ENCODE measurements at places on chromosomes 16 and 17.
A peak's percentile ranks its signal among the peaks of the same experiment; 100 is the strongest.

DNA sequence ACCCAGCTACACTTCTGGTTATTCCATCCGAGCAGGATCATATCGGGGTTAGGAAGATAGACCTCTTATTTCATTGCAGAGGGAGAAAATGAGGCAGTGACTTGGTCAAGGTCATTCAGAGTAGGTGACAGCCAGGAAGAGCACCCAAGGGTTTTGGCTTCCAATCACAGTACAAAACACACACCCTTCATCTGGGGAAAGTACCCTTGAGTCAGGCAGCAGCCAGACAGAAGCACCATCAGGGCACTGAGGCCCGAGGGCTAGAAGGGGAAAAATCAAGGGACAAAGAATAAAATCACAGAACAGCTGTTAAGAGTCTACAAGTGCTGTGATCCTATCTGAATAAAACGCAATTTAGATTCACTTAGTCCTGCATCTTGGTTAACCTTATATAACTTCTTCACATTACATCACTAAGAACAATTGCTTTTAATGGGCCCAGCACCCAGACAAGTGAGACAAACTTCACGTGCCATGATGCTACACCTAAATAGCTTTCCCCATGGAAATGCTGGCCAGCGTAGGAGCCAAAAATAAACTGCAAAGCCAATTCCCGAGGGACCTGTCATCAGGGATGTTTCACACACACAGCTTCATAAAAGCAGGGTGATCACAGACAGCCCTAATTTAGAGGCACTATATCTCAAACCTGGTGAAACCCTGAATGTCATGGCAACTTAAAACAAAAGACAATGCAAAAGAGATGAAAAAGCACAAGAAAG lies 4.9 kb downstream of the UBE2O start:
- H3K27me3 ChIP-seq, result no peaks in the 10 kb centered on the region
- DNase-seq, result no peak
- peaks cover 6% of the 10 kb centered on the region for H3K36me3 ChIP-seq
- no peak overlapping the region for H3K27ac ChIP-seq

- H3K4me3 ChIP-seq, result peak overlapping the region; percentile 100
- H3K4me1 ChIP-seq, result peaks cover 47% of the 10 kb centered on the region
- peak; percentile 31 for DNase-seq
These were observed 791 bp upstream of the SUPT4H1 start for GRCh38 chr17:58352596-58353388.

GRCh38 chr16:82660075-82660645 lies 33.4 kb downstream of the CDH13 start:
- peaks cover 52% of the 10 kb centered on the region for H3K4me1 ChIP-seq
- H3K27ac ChIP-seq, result peak overlapping the region; percentile 26

DNA sequence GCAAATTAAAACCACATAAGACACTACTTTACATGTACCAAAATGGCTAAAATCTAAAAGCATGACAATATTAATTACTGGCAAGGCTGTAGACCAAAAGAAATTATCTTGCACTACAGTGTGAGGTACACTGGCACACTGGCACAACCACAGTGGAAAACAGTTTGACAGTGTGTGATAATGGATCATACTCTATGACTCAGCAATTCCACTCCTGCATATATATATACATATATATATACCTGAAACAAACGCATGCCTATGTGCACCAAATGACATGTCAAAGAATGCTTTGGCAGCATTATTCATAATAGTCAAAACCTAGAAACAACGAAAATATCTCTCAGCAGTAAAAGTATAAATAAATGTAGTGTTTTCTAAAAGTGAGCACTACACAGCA lies 4.6 kb upstream of the DYNLRB2 start:
- DNase-seq, result no peak
- H3K27ac ChIP-seq, result no peak overlapping the region
- H3K4me1 ChIP-seq, result peaks cover 34% of the 10 kb centered on the region
- H3K27me3 ChIP-seq, result peaks cover 4% of the 10 kb centered on the region
- peaks cover 9% of the 10 kb centered on the region for H3K36me3 ChIP-seq

GRCh38 chr17:37744961-37745800 lies at the start of gene HNF1B:
Gene HNF1B (minus strand): TSS chr17:37745059. CDS start chr17:37744884, 175 bp downstream.
- no peak for DNase-seq
- no peak within 1 kb of the TSS for H3K27ac ChIP-seq
- peaks cover 77% of the 10 kb centered on the region for H3K27me3 ChIP-seq
- peak within 1 kb of the TSS; percentile 21 for H3K4me3 ChIP-seq
- no peaks in the 10 kb centered on the region for H3K36me3 ChIP-seq
- H3K4me1 ChIP-seq, result peaks cover 21% of the 10 kb centered on the region

- no peak for DNase-seq
- H3K36me3 ChIP-seq, result no peaks in the 10 kb centered on the region
- peaks cover 9% of the 10 kb centered on the region for H3K27me3 ChIP-seq
These were observed 22.3 kb upstream of the PLLP start for GRCh38 chr16:57306676-57307341.
